ENCODE measurements at places on chromosomes 2 and 18.
A peak's percentile ranks its signal among the peaks of the same experiment; 100 is the strongest.

GRCh38 chr2:109258376-109258775 is 129.4 kb downstream of the SH3RF3 start:
- no peak for DNase-seq

- DNase-seq = no peak
Observed at GRCh38 chr18:72727038-72727655, 140.6 kb downstream of the NETO1 start.

DNA sequence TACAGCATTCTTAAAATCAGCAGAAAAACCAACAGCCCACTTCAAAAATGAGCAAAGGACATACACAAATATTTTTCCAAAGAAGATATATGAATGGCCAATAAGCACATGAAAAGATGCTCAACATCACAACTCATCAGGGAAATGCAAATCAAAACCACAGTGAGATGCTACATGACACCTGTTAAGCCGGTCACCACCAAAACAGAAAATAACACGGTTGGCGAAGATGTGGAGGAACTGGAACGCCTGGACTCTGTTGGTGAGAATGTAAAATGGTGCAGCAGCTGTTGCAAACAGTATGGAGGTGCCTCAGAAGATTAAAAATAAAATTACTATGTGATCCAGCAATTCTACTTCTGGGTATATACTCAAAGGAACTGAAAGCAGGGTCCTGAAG is 184.8 kb downstream of the INHBB start:
- DNase-seq = no peak

GRCh38 chr2:84946204-84947009 is 24.6 kb upstream of the KCMF1 start:
- no peak for DNase-seq

GRCh38 chr2:188292348-188293239 is 920 bp downstream of the GULP1 start:
- no peak for DNase-seq

DNA sequence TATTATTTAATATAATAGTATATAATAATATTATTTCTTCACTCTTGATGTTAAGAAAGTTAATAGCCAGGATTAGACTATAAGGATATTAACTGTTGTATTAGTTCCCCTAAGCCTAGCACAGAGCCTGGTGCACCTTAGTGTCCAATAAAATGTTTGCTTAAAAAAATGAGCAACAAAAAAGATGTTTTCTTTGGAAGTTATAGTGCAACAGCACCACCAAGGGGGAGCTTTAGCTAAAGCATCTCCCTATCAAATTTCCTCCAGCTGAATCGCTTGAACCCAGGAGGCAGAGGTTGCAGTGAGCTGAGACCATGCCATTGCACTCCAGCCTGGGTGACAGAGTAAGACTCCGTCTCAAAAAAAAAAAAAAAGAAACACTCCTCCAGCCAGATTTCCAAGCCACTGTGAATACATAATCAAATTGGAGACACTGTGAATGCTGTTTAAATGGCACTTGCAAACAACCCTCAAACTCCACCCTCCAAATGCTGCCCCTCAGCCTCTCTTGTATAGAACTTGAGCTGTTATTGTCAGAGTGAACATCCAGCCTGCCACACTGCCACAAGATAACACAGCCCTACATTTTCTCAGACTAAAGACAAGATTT is 221.9 kb downstream of the DYM start:
- no peak for DNase-seq

GRCh38 chr2:230643576-230644291 is 68.9 kb upstream of the CAB39 start:
- DNase-seq = no peak

DNA sequence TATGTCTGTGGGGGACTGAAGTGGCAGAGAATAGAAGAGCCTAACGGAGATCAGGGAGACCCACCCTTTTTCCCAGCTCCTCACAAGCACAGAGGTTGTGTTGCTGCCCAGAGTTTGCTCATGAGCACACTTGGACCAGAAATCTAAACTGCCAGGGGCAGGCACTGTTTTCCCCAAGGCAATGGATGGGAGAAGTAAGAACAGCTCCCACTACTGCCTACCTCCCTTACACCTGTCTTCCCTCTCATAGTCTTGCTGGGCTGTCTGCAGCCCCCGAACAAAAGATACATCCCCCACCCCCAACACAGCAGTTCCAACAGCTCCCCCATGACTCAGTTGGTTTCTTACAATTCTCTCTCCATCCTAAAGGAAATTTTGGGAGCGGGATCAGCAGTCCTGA is 48.1 kb upstream of the CD226 start:
- no peak for DNase-seq

GRCh38 chr2:100976645-100977391 is 25.3 kb upstream of the RPL31 start:
- peak; percentile 69 for DNase-seq

GRCh38 chr2:111042772-111043771 is 77.6 kb upstream of the BCL2L11 start:
- no peak for DNase-seq

DNA sequence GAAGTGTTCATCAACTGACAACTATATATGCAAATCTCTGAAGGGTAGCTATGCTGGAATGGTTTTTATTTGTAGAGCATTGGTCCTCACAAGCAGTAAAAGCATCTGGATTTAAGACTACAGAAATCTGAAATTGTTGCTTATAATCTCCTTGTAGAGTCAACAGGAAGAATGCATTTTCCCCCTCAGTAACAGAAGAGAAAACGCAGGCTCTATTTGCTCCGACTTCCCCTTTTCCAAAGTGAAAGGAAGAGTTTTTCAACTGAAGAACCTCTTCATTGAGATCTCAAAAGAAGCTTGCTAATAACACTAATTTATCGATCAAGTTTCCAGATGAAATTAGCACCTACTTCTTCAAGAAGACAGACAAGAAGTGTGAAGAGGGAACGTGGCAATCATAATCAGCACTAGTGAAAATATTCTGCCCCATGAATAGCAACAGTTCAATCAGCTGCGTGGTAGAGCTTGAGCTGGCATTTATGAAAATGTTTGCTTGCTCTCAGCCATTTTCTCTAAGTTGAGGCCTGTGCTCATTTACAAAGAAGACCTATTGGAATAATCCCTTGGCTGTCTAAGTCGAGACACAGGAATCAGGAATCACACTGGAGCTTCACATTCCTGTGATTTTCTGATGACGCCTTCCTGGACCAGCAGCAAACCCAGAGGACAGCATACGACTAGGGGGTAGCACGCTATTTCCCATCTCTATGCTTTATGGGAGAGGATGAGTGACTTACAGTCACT is 43.7 kb downstream of the TGIF1 start:
- DNase-seq = no peak

- DNase-seq = no peak
Observed at GRCh38 chr2:164609790-164610189, 11.5 kb downstream of the GRB14 start.

GRCh38 chr2:101179982-101180381 is 28.8 kb upstream of the TBC1D8 start:
- no peak for DNase-seq

- DNase-seq = no peak
Observed at GRCh38 chr2:206561962-206562361, 80.3 kb upstream of the FAM237A start.

DNA sequence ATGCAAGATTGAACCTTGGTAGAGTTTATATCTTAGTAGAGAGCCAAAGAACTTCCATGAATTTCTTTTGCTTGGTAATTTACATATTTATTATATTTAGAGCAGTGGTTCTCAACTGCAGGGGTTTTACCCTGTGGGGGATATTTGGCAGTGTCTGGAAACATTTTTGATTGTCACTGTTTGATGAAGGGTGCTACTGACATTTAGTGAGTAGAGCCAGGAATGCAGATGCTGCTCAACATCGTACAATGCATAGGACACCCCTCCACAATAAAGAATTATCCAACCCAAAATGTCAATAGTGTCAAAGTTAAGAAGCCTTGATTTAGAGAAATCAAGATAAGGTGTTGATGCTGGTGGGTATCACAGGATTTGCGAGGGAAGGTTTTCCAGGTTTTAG is 14.7 kb downstream of the AGFG1 start:
- no peak for DNase-seq

- no peak for DNase-seq
Observed at GRCh38 chr2:46179037-46179621, 118.1 kb upstream of the EPAS1 start.

- DNase-seq = no peak
Observed at GRCh38 chr2:172836347-172836821, 100.7 kb downstream of the RAPGEF4 start.

DNA sequence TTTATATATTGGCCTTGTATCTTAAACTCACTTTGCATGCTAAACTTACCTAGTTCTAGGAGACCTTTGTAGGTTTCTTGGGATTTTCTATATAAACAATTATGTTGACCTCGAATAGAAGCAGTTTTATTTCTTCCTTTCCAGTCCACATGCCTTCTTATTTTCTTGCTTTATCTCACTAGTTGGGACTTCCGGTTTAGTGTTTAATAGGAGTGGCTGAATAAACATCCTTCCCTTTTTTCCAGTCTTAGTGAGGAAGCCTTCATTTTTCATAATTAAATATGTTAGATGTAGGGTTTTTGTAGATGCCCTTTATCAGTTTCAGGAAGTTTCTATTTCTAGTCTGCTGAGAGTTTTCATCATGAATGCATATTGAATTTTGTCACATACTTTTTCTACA is 347.3 kb upstream of the HNRNPA3 start:
- DNase-seq = no peak

DNA sequence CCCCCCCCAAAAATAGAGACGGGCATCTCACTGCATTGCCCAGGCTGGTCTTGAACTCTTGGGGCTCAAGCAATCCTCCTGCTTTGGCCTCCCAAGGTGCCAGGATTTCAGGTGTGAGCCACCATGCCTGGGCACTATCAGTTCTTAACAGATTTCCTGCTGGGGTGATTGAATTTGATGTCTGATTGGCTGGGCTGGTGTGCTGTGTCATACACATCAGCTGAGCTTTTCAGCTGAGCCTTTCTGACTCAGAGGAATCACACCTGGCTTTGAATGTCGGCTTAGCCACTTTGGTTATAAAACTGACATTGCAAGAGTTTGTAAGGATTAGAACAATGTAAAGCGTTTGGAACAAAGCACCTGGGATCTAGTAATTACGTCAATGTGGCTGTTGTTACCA is 18.9 kb downstream of the NCAPH start:
- DNase-seq = no peak

- peak; percentile 81 for DNase-seq
Observed at GRCh38 chr2:55268907-55269644, at the start of gene MTIF2. Gene MTIF2 (minus strand): TSS chr2:55269231. CDS start chr2:55263858, 5,373 bp downstream.

DNA sequence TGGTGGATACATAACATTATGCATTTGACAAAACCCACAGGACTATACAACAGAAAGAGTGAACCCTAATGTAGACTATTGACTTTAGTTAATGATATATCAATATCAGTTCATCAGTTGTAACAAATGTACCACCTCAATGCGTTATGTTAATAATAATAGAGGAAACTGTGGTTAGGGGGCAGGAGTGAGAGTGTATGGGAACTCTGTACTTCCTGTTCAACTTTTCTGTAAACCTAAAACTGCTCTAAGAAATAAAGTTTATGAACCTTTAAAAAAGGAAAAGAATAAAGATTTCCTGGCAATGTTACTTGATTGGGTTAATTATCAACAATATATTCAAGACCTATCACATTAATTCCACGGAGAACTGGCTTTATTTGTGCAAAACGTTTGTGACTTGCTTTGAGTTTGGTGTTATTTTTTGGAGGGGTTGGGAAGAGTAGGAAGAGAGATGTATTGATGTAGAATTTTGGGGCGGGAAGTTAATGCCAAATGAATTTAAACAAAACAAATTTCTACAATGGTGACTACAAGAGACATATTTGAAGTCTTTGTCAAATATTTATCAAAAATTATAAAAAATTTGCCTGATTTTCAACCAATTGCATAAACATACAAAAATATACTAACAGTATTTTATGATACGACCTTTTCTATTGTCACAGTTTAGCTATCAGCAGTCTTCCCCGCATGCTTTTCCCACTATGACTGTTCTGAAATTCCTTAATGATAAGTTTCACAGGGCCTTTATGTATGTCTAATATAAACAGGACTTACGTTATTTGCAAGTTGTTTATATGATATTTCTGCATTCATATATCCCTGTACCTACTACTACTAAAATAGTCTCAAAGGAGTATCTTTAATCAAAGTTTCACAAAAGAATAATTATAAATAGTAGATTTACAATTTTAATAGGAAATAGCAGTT is 2.1 kb upstream of the RTN4 start:
- no peak for DNase-seq

DNA sequence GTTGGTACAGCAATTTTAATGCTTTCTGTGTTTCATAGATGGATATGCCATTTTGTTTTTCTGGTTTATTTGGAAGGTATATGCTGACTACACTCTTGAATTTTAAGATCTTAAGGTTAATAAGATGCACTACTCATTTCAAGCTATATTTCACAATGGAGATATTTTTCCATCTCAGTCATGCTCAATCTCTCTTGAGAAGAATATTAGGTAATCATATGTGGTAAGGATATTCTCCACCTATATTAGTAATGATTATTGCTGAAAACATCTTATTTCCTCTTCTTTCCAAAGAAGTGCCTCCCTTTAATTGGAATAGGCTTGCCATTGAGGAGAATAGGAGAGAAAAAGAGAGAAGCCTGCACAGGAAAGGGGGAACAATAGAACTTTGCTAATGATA is 40.1 kb downstream of the EPB41L3 start:
- DNase-seq = no peak

- DNase-seq = no peak
Observed at GRCh38 chr2:106292627-106293026, 98.5 kb upstream of the UXS1 start.

DNA sequence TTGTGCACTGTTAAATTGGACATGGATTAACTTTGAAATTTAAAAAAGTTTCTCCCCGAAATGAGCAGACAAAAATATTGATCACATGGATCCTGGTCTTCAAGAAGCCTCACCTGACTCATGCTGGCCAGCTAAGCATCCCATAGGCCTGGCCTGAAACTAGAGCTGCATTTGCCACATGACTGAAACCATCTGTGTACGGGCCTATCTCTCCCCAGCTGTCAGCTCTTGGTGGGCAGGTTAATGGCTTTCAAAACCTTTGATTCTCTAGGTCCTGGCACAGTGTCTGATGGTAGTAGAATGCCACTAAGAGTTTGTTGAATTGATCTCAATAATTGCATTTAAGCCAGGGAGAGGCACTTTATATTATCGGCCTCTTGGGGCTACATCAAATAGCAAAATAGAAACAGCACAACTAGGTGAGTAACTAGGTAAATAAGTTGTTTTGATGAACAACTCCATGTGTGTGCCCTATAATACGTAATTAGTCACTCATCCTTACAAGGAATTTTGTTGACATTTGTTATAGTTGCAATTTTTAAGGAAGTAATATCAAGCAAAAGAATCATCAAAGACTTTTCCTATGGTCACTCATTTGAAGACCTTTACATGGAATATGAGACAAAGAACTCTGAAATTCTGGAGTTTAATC is 251.1 kb downstream of the SP3 start:
- DNase-seq = no peak

GRCh38 chr2:191894681-191895147 is 47.8 kb upstream of the CAVIN2 start:
- DNase-seq = no peak

- no peak for DNase-seq
Observed at GRCh38 chr2:23601301-23601965, 216.5 kb downstream of the KLHL29 start.
